Body of pancreas (tissue), 4 donors: ENCODE measurements at places on chromosomes 13 and 19. TPM values are rescaled to one million over a fixed set of nuclear protein-coding genes. Genes with fewer than 3 reads are reported as not detected.

- DNase-seq = no peak
These were observed 457.6 kb downstream of the KLF12 start for GRCh38 chr13:73676550-73677047.

DNA sequence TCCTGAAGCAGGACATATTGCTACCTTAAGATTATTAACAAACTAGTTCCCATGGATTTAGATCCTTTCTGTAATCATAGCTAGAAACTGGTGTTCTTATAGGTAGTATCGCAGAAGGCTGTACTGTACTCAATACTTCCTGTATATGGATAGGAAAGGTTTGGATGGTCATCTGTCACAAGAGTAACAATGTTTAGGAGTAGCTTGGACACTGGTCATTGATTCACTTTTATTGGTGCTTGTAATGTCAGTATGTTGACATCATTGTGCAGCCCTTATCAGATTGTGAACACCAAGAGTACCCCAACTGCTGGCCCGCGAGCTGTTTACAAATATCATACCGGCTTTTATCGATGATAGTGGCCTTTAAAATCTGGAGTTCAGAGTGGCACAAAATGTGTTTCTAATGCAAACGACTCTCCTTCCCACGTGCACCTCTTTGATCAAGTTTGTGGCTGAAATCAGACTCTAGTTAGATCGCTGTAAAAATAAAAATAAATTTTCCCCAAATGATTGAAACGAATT lies 605 bp upstream of the CDK8 start:
- no peak for DNase-seq

- no peak for DNase-seq
These were observed 5.1 kb downstream of the CCL25 start for GRCh38 chr19:8057545-8058270.

DNA sequence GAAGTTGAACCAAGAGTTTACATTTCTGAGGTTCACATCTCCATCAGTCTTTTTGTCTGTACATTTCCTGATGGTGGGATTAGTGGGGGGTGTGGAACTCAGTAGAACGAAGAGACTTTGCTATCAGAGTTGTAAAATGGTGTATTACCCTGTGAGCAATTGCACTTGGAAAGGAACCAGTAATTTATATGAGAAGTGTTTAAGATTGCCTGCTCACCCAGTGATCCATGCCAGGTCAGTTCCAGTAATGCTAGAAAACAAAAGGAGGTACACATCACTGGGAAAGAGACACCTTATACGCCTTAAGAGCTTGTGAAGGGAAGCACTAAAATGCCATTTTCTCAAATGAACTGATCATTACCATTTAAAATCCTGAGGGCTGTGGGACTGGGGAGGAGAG lies 7.5 kb upstream of the DACH1 start:
- no peak for DNase-seq

DNA sequence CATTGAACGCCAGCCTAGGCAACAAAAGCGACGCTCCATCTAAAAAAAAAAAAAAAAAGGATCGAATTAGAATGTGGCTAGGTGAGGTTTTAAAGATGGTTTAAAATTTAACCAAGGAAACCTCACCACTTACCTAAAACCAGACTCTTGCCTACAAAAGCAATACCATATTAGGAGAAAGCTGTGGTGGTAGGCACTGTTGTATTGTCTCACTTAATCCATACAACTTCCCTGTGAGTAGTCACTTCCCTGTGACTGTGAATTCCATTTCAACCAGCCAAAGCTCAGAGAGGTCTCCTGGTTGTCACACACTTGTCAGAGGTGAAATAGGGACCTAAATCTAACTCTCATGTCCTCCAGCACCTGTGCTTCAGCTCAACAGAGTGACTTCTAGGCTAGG lies 15.4 kb downstream of the SHISA2 start:
- no peak for DNase-seq

Gene PSG3
- total RNA-seq = not detected

GRCh38 chr19:16914421-16914820 lies 25.6 kb downstream of the F2RL3 start:
- no peak for DNase-seq

GRCh38 chr13:95003019-95003813 lies 290.9 kb upstream of the SOX21 start:
- peak; percentile 19 for DNase-seq

- no peak for DNase-seq
These were observed 42.3 kb upstream of the ZNF726 start for GRCh38 chr19:23872282-23872919.

DNA sequence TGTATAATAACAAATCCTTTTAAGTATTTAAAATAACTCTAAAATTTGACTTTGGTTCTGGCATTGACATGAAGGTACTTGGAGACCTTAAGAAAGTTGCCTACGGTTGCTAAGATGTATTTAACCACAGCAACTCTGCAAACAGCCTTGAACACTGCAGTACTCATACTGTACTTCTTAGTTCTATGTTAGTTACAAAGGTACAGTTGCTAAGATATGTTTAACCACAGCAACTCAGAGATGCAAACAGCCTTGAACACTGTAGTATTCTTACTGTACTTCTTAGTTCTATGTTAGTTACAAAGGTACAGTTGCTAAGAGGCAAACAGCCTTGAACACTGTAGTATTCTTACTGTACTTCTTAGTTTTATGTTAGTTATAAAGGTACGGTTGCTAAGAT lies 268.3 kb upstream of the MIR17HG start:
- DNase-seq = no peak

DNA sequence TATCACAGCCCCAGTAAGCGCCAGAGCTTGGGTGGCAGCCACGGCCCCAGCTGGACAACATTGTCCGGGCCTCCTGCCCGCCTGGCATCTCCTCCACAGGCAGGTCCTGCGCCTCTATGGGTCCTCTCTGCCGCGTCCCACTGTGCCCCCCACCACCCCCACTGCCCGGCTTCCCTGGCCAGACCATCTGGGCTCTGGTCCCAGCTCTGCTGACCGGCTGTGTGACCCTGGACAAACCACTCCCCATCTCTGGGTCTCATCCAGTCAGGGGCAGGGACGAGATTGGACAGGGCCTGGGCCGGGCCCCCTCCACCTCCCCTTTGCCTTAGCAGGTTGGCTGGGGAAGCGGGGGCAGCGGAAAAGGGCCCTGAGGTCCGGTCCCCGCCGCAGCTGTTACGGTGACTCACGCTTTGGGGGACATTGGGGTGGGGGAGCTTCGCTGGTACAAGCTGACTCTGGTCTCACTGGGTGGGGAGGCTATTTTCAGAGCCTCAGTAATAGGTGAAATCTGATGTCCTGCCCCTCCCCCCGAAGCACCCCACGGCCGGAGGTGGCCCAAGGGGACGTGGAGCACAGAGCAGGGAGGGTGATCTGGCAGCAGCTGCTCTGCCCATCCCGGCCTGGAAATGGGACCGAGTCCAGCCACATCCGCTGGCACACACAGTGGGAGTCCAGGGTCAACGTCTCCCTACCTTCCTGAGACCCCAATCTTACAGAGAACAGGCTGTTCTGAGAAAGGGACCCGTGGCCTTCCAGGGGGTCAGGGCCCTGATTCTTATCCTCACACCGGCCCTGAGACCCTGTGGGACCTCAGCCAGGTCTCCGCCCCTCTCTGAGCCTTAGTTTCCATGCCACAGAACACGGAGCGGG lies 9.1 kb downstream of the NFIC start:
- DNase-seq = peak; percentile 91

Gene PNMA8A
- 4.3 TPM for total RNA-seq

DNA sequence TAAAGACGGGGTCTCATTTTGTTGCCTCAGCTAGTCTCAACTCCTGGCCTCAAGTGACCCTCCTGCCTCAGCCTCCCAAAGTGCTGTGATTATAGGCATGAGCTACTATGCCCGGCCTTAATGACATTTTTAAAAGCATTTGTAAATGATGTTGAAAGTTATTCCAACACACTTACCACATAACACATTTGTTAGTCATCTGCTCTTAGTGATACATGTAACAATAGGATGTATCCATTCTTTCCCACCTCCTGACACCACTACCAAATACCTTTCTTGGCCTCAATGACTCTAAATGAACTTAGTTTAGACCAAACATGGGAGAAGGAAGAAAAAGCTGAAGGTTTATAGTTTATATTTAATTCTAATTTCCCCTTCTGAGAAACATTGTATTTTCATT lies 59.8 kb upstream of the MEDAG start:
- DNase-seq = no peak

GRCh38 chr13:111898956-111899713 lies 167.8 kb upstream of the SOX1 start:
- DNase-seq = no peak

Gene HNRNPL
- total RNA-seq = 139 TPM

DNA sequence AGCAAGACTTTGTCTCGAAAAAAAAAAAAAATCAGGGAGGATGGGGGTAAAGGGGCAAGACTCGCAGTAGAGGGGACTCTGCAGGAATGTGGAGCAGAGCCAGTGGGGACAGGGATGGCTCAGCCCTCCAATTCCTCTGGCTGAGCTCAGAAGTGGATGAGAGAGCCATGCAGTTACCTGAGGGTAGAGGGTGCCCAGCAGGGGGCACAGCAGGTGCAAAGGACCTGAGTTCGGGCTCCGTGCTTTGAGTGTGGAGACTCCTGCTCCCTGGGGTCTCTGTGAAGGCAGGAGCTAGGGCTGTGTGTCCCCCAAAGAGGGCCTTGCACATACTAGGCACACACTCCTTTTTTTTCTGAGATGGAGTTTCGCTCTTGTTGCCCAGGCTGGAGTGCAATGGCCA lies 7.7 kb downstream of the DOCK6 start:
- DNase-seq = no peak

DNA sequence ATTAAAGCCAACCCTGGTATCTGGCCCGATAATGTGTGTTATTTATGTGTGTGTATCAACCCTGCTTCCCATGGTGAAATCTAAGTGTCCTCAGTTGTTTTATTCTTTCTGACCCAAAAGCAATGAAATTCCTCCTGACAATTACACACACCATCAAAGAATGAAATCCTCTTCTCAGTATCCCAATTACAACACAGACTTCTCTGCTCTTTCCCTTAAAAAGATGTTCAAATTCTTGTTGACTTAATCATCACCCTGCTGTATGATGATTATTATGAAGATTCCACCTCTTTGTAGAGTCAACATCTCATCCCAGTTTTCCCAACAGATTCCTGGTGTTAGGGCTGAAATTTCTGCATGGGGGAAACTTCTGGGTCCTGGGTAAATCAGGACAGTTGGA lies 8.9 kb upstream of the TRPC4 start:
- DNase-seq = no peak

DNA sequence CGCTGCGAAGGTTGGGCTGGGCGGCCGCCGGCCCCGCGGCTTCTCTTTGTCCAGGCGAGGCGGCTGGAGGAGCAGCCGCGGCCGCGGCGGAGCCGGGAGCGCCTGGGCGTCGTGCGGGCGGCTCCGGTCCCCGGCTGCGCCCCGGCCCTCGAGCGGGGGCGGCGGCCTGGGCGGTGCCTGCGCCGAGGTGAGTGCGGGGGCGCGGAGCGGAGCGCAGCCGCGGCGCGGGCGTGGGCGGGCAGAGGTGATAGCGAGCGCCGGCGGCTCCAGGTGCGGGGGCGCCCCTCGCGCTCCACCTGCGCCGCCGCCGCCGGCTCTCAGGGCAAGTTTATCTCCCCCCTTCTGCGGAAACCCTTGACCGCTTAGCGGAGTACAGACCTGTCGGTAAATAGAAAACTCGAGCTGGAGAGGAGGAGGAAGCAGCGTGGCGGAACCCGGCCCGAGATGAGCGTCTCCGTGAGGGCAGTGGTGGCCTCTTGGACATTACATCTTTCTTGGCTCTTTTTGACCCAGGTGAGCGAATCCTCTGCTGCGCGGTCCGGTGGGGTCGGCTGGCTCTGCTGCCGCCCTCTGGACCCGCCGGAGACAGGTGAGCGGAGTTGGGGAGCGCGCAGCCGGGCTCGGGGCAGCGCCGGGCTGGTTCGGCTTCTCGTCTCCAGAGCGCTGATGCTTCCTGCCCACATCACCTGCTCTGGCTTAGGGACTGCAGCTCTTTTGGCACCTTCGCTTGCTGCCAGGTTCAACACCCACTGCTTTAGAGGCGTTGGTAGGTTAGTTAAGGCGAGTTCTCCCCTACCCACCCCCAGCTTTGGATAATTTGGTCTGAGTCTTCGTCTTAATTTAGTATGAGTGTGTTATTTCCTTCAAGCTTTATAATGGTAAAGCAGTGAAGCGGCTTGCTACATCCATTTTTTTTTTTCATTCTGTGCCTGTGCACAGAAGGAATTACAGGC lies at the start of gene MTUS2:
Gene MTUS2 (plus strand): TSS at position 241 of the 953 bp plus-strand sequence.
- peak; percentile 15 for DNase-seq

GRCh38 chr13:32086366-32086765 lies 54.8 kb downstream of the FRY start:
- DNase-seq = no peak

- DNase-seq = no peak
These were observed 193.3 kb downstream of the PCDH9 start for GRCh38 chr13:67036699-67037457.

DNA sequence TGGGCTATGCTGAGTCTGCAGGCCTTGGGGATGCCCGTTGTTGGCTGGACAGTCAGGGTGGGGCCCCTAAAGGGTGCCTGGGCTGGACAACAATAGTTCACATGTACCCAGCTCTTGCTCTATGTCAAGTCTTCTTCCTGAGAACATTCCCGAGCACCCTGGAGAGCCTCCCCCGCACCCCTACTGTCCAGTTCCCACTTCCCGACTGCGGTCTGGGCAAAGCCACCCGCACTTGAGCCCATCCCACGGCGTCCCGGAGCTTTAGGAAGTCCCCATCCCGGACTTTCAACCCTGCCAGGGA lies 1.1 kb upstream of the MPND start:
- no peak for DNase-seq
